H4 (cell line): ENCODE measurements at places on chromosomes 5 and 9. TPM values are rescaled to one million over a fixed set of nuclear protein-coding genes. Genes with fewer than 3 reads are reported as not detected.

The FCHO2 gene
- total RNA-seq: 2.4 and 4.1 TPM in 2 replicates

The TERT gene
- 0.04 and 0.23 TPM in 2 replicates for total RNA-seq

The NDOR1 gene
- 4.0 and 4.9 TPM in 2 replicates for total RNA-seq

The PCDHB16 gene
- 3.3 and 3.7 TPM in 2 replicates for total RNA-seq

The ADRA1B gene
- total RNA-seq: not detected in 2 replicates

The HMHB1 gene
- total RNA-seq: not detected in 2 replicates

The DMRT3 gene
- not detected in 2 replicates for total RNA-seq

The C5orf34 gene
- 14.4 and 15.1 TPM in 2 replicates for total RNA-seq

The NOXA1 gene
- total RNA-seq: not detected in 2 replicates

The DNAH5 gene
- 1.5 TPM in 2 replicates for total RNA-seq

The RNF183 gene
- total RNA-seq: not detected in 2 replicates

The ARID3C gene
- total RNA-seq: 0.21 TPM in 1 of 2 replicates, not detected in the other

The PCDHB7 gene
- 5.1 and 6.9 TPM in 2 replicates for total RNA-seq

The TAF11L5 gene
- total RNA-seq: not detected in 2 replicates

The LHX6 gene
- 0.90 and 1.4 TPM in 2 replicates for total RNA-seq

The IGFBPL1 gene
- 0.58 TPM in 1 of 2 replicates, not detected in the other for total RNA-seq
